Cardiac atrium fibroblast (primary cell): ENCODE measurements at places on chromosomes 12 and 14. TPM values are rescaled to one million over a fixed set of nuclear protein-coding genes. Genes with fewer than 3 reads are reported as not detected.

Gene MYH6
- not detected in 2 replicates for total RNA-seq

Gene GARIN6
- not detected in 2 replicates for total RNA-seq

Gene HPD
- total RNA-seq, result 11.4 and 17.8 TPM in 2 replicates

Gene ARID4A
- 1.8 and 3.6 TPM in 2 replicates for total RNA-seq

Gene OR4E2
- not detected in 2 replicates for total RNA-seq

Gene SSPN
- 0.97 and 2.9 TPM in 2 replicates for total RNA-seq

Gene RERGL
- total RNA-seq, result not detected in 2 replicates

Gene TSPAN11
- total RNA-seq, result not detected in 2 replicates

Gene KRT83
- total RNA-seq, result not detected in 2 replicates

Gene FAM222A
- total RNA-seq, result 0.72 and 1.5 TPM in 2 replicates

Gene LRRK2
- 1.1 and 1.4 TPM in 2 replicates for total RNA-seq

Gene HECTD4
- 6.1 and 16.5 TPM in 2 replicates for total RNA-seq

Gene TPI1
- 2,290 and 2,319 TPM in 2 replicates for total RNA-seq

Gene TAS2R20
- 0.18 and 0.32 TPM in 2 replicates for total RNA-seq

Gene HOXC12
- total RNA-seq, result not detected in 2 replicates

Gene VPS29
- 46.3 and 63.9 TPM in 2 replicates for total RNA-seq

Gene DBX2
- total RNA-seq, result not detected in 2 replicates

Gene IFNG-AS1
- not detected in 2 replicates for total RNA-seq

Gene NT5DC3
- total RNA-seq, result 2.3 and 4.5 TPM in 2 replicates

Gene CLEC4C
- not detected in 2 replicates for total RNA-seq

Gene BATF
- total RNA-seq, result not detected in 2 replicates

Gene KRT3
- not detected in 2 replicates for total RNA-seq

Gene RPGRIP1
- total RNA-seq, result not detected in 2 replicates

Gene ENDOU
- 0.18 TPM in 1 of 2 replicates, not detected in the other for total RNA-seq

Gene FOXG1
- not detected in 2 replicates for total RNA-seq

Gene FAM177A1
- 41.9 and 48.4 TPM in 2 replicates for total RNA-seq

Gene EIF2B2
- total RNA-seq, result 25.1 and 35.5 TPM in 2 replicates

Gene TMEM253
- total RNA-seq, result not detected in 2 replicates

Gene IL26
- total RNA-seq, result 0.32 TPM in 1 of 2 replicates, not detected in the other

Gene CD69
- total RNA-seq, result not detected in 2 replicates

Gene GXYLT1
- 7.4 and 13.1 TPM in 2 replicates for total RNA-seq

Gene INHBE
- total RNA-seq, result 0.36 and 1.1 TPM in 2 replicates

Gene GPR84
- total RNA-seq, result not detected in 2 replicates

Gene KSR2
- not detected in 2 replicates for total RNA-seq

Gene GYS2
- total RNA-seq, result not detected in 2 replicates

Gene GDF3
- not detected in 2 replicates for total RNA-seq

Gene CPM
- total RNA-seq, result 5.6 and 9.4 TPM in 2 replicates

Gene KRT78
- not detected in 2 replicates for total RNA-seq

Gene LMBR1L
- total RNA-seq, result 45.7 and 63.5 TPM in 2 replicates

Gene FITM1
- total RNA-seq, result 0.32 TPM in 1 of 2 replicates, not detected in the other

Gene RECQL
- total RNA-seq, result 40.4 and 54.6 TPM in 2 replicates

Gene TMCC3
- 0.36 and 1.1 TPM in 2 replicates for total RNA-seq

Gene MYF5
- not detected in 2 replicates for total RNA-seq

Gene PSMC1
- 123 TPM in 2 replicates for total RNA-seq

Gene RGS6
- total RNA-seq, result not detected in 2 replicates

Gene GPR65
- 0.32 and 0.54 TPM in 2 replicates for total RNA-seq

Gene GPD1
- total RNA-seq, result not detected in 2 replicates

Gene MPHOSPH9
- total RNA-seq, result 12.6 and 25.5 TPM in 2 replicates
